Activated CD8-positive, alpha-beta memory T cell treated with anti-CD3 and anti-CD28 coated beads, Interleukin-2, amount 10 ng/mL, durations not matched to agents 7 days and 5 days (primary cell): ENCODE measurements at places on chromosomes 11 and 22. TPM values are rescaled to one million over a fixed set of nuclear protein-coding genes. Genes with fewer than 3 reads are reported as not detected.

DEUP1 gene
- not detected for total RNA-seq

SPI1 gene
- total RNA-seq = not detected

SCO2 gene
- total RNA-seq = 9.1 TPM

PACSIN2 gene
- 32.0 TPM for total RNA-seq

ANO1 gene
- total RNA-seq = not detected
